ENCODE measurements at places on chromosomes 1 and 21.

GRCh38 chr1:31802190-31803150, 13.4 kb downstream of the SPOCD1 start:
- DNase-seq = no peak

GRCh38 chr1:58814251-58815068, 30.6 kb upstream of the JUN start:
- no peak for DNase-seq

GRCh38 chr1:220076861-220077762, 12.5 kb downstream of the BPNT1 start:
- no peak for DNase-seq

GRCh38 chr1:75533085-75533484, 77.8 kb downstream of the SLC44A5 start:
- no peak for DNase-seq

DNA sequence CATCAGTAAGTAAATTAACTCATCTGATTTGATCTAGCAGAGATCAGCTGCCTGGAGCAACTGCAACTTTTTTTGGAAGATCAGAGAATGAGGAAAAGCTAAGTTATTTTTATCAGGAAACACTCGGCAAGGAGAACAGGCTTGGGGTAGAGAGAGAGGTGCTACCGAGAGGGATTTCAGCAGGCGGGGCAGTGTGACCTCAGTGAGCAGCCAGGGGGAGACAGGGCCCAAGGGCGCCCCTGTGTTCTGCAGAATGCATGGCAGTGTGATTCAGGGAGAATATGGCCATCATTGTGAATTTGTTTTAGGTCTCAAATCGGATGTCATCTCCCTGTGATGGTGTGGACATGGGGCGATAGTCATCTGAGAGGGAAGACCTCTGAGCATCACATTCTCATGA, 484.1 kb upstream of the VAMP3 start:
- DNase-seq = no peak

DNA sequence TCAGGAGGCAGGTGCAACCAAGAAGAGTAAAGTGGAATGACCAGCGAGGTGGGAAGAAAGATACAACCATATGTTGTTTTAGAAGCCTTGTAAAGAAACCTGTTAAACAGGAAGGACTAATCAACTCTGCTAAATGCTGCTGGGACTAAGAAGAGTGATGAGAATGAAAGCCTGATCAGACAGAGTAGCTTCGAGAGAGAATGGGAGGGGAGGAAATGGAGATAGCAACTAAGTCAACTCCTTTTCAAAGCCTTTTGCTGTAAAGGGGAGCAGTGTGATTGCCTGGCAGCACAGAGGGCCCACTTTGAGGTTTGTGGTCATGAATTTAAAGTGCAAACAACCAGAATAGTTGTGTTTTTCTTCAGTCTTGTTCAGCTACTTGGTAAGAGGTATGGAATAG, 31.4 kb downstream of the SLC30A7 start:
- DNase-seq = peak; percentile 58

- peak; percentile 83 for DNase-seq
Measured at GRCh38 chr1:111602974-111603373, 16.6 kb upstream of the RAP1A start.

DNA sequence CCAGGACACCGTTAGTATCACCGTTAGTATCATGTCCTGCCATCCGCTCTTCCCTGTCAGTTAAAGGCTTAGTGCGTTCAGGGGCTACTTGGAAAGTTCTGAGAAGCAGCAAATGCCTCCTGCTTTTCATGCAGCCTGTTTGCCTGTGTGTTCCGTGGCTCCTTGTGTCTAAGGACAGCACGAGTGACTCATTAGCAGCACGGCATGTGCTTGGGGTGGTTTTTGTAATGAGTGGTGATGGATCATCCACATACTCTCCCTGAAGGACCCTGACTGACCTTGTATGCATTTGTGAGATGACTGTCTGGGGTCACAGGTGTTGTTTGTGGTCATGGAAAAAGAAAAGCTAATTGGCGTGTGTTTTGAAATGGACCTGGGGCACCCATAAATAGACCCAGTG, 221.9 kb downstream of the PBX1 start:
- no peak for DNase-seq

- no peak for DNase-seq
Measured at GRCh38 chr21:37088186-37088735, 15.2 kb downstream of the TTC3 start.

DNA sequence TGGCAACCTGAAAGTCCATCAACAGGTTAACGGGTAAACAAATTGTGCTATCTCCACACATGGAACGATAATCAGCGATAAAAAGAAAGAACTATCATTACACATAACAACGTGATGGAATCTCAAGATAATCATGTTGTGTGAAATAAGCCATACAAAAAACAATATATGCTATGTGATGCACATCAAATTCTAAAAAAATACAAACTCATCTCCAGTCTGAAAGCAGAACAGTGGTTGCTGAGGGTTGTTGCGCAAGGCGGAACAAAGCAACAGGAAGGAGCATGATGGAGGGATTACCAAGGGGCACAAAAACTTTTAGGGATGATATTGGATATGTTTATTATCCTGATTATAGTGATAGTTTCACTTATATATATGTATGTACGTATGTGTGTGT, 324.8 kb downstream of the VAV3 start:
- no peak for DNase-seq

DNA sequence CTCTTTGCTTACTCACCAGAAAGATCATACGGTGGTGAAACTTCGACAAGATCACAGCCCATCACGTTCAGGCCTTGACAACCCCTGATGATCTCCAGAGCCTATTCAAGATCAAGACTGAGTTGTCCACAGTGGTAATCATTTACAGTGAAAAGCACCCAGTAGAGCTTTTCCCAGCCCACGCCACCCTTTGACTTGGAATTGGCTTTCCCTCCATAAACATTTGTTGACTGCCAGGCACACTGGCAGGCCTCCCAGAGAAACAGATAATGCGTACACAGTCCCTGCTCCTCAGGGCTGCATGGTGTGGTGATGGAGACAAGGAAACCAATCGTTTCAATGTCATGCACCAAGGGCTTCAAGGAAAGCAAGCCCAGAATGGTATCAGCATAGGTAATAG, 10.1 kb downstream of the AGMAT start:
- no peak for DNase-seq

DNA sequence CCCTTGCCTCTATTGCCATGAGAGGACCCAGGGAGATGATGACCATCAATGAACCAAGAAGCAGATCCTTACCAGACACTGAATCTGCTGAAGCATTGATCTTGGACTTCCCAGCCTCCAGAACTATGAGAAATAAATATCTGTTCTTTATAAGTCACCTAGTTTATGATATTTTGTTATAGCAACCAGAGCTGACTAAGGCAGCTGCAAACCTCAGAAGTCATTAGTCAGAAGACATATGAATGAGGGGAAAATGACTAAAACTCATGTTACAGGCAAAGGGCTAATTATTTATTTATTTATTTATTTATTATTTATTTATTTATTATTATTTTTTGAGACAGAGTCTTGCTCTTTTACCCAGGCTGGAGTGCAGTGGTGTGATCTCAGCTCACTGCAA, 321.1 kb downstream of the TGFB2 start:
- no peak for DNase-seq

Data from activated CD4-positive, alpha-beta memory T cell treated with anti-CD3 and anti-CD28 coated beads for 36 hours (primary cell).